Endothelial cell (in vitro differentiated cells): ENCODE measurements at places on chromosomes 6 and 20. TPM values are rescaled to one million over a fixed set of nuclear protein-coding genes. Genes with fewer than 3 reads are reported as not detected.

Gene POU5F1
- 88.7 TPM for total RNA-seq

Gene NRSN1
- total RNA-seq, result not detected

Gene IL17F
- not detected for total RNA-seq

Gene ECT2L
- total RNA-seq, result not detected

Gene C6orf163
- total RNA-seq, result 4.0 TPM

Gene SYNDIG1
- total RNA-seq, result 8.1 TPM

Gene ABHD16B
- not detected for total RNA-seq

Gene SALL4
- 65.4 TPM for total RNA-seq

Gene CPNE5
- total RNA-seq, result 24.9 TPM

Gene MDN1
- total RNA-seq, result 70.0 TPM

Gene ID4
- total RNA-seq, result 5.6 TPM

Gene SRSF12
- 3.9 TPM for total RNA-seq

Gene SSTR4
- not detected for total RNA-seq

Gene CD2AP
- total RNA-seq, result 40.3 TPM

Gene PLCB4
- total RNA-seq, result 10.5 TPM

Gene MTRF1L
- 42.2 TPM for total RNA-seq

Gene GHRH
- not detected for total RNA-seq

Gene MATN4
- total RNA-seq, result not detected

Gene TPBG
- total RNA-seq, result 21.8 TPM

Gene CD24
- total RNA-seq, result 796 TPM

Gene PTGIS
- total RNA-seq, result 12.2 TPM

Gene TINAG
- not detected for total RNA-seq

Gene AIF1
- total RNA-seq, result 22.8 TPM

Gene LY6G6C
- 0.28 TPM for total RNA-seq

Gene IPCEF1
- total RNA-seq, result 18.8 TPM

Gene APOBEC2
- not detected for total RNA-seq

Gene TRIM10
- not detected for total RNA-seq

Gene SLC18B1
- 11.1 TPM for total RNA-seq

Gene BPI
- not detected for total RNA-seq

Gene BMP5
- 0.18 TPM for total RNA-seq

Gene BTBD9
- total RNA-seq, result 10.3 TPM

Gene OOEP
- not detected for total RNA-seq

Gene TMEM200A
- 3.5 TPM for total RNA-seq

Gene PEX3
- total RNA-seq, result 16.3 TPM

Gene PRICKLE4
- 20.7 TPM for total RNA-seq

Gene OLIG3
- total RNA-seq, result not detected

Gene SLC12A5
- 8.8 TPM for total RNA-seq

Gene IMPG1
- total RNA-seq, result not detected
